ENCODE measurements at places on chromosomes 13 and 19.

GRCh38 chr13:41956272-41956671, 4.6 kb downstream of the VWA8 start:
- no peak for DNase-seq

DNA sequence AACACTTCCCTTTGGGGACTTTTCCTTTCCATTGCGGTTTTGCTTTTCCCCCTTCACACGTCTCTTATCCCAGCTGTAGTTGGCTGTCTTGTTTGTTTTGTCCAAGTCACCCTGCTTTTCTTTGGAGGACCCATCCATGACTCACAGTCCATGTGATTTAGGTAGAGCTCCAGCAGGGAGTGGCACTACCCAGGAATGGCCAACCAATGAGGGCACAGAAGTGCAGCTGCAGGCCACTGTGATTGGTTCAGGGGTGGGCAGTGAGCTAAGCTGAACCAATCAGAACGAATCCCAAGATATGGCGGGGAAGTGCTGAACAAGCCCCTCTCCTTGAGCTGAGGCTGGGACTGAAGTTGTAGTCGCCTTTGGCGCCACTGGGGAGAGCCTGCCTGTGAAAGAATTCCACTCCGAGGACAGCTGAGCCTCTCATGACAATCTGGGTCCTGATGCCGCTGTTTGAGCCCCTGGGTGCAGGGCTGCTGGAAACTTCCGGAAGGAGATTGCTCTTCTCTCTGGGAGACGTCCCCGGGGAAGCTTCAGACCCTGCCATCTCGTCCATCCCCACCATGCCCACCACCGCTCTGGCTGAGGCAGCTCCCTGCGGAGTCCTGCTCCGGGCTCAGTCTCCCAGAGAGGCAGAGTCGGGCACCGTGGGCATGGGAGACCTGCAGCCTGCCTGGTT, 62.9 kb upstream of the URI1 start:
- DNase-seq: no peak

- DNase-seq: no peak
Measured at GRCh38 chr19:22832031-22832762, at the start of gene ZNF723. TSS of gene ZNF723 (plus strand) at chr19:22832291. CDS start at chr19:22832380, 89 bp downstream.

GRCh38 chr13:34358811-34359513, 541.0 kb downstream of the RFC3 start:
- DNase-seq: no peak

GRCh38 chr19:45173816-45174215, 4.2 kb downstream of the TRAPPC6A start:
- DNase-seq: no peak

GRCh38 chr13:60412909-60413616, 16.0 kb downstream of the TDRD3 start:
- no peak for DNase-seq

- no peak for DNase-seq
Measured at GRCh38 chr13:74090397-74090796, 43.8 kb downstream of the KLF12 start.

GRCh38 chr19:18388100-18388959, 2.4 kb downstream of the GDF15 start:
- peak; percentile 65 for DNase-seq

DNA sequence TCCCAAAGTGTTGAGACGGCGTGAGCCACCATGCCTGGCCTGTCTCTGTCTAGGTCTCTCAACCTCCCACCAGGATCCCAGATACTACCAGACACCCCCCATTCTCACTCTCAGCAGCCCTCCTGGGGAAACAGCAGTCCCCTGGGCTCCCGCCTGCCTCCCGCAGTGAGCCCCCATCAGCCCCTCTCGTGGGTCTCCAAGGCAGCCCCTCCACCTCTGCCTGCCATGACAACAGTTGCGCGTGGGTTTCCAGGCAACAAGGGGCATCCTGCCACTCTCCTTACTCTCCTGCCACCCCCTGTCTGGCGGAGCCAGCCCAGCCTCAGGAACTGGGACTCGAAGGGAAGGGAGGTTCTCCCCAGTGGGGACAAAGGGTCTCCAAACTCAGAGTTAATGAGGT, 5.2 kb downstream of the LRRC4B start:
- no peak for DNase-seq

DNA sequence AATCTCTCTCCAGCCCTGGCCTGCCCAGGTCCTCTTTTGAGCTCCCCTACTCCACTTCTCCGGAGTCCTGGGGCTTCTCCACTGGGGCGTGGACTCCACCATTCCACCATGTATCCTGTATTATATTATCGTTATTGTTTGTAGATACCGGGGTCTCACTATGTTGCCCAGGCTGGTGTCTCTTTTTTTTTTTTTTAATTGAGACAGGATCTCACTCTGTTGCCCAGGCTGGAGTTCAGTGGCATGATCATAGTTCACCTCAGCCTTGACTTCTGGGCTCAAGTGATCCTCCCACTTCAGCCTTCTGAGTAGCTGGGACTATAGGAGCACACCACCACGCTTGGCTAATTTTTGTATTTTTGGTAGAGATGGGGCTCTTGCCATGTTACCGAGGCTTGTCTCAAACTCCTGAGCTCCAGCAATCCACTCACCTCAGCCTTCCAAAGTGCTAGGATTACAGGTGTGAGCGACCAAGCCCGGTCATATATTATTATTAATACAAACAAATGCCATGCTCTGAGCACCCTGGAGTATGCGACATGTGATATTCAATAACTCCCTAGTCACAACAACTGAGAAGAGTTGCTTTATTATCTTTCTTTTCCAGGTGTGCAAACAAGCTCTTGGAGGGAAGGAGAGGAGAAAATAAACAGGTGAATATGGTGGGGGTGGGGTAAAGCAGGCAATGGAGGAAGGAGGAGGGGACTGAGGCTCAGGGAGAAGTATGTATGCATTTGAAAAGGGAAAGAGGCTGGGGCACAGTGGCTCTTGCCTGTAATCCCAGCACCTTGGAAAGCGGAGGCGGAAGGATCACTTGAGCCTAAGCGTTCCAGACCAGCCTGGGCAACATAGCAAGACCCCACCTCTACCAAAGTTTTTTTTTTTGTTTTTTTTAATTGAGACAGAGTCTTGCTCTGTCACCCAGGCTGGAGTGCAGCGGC, 2.8 kb upstream of the CERS4 start:
- DNase-seq: no peak

DNA sequence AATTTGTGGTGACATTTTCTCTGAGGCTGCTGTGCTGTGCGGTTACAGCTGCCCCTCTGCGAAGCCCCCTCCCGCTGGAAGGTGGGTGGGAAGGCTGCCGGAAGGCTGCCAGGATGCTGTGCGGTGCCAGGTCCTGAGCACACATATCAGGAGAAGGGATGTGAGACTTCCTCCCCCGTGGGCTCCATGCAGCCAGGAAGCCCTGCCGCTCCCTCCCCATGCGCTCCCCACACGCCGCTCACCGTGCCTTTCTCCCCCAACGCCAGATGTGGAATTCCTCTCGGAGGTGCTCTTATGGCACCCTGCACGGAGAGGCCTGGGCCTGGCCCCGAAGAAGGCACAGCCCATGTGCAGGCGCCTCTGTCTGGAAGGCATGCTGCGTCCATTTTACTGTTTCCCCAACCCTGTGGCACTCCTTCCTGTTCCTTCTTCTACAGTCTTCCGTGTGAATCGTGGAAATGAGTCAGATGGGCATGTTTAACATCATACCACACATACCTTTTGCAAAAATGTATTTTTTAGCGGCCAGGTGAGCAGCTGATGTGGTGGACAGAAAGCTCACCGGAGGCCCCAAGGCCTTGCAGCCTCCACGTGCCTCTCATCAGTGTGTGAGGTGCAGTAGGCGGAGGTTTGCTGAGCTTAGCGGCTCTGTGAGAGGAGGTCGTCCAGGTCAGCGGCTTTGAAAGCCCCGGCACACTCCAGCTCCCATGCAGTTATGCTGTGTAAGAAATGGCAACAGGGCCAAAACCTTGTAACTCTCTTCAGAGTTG, 88.0 kb downstream of the ATP11A start:
- DNase-seq: no peak

- DNase-seq: no peak
Measured at GRCh38 chr19:7778081-7778480, 15.0 kb downstream of the CLEC4M start.

- DNase-seq: peak; percentile 25
Measured at GRCh38 chr13:40096357-40096901, 441.0 kb downstream of the COG6 start.

GRCh38 chr13:21683034-21683733, 12.3 kb downstream of the FGF9 start:
- no peak for DNase-seq

Measured in activated CD4-positive, alpha-beta T cell treated with anti-CD3 and anti-CD28 coated beads for 1 hour (primary cell).